ENCODE measurements at places on chromosomes 11 and 22.

- DNase-seq: no peak
These were observed 15.6 kb upstream of the OR51L1 start for GRCh38 chr11:4979036-4979435.

GRCh38 chr11:1041149-1041467, 4.6 kb upstream of the MUC6 start:
- no peak for DNase-seq

DNA sequence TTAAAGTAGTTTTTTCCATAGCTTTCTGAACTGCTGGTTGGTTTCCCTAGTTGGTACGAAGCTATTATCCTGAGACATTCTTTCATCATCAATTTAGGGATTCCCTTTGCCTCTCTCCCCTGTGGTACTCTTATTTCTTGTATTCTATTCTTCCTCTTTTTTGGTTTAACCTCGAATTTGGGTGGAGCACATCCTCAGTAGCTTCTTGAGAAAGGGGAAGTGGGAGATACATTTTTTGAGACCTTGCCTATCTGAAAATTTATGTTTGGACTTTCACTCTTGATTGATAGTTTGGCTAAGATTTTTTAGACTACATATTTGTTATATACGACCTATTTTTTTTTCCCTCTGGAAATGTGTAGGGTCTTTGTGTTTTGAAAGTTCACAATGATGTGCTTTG, 121.7 kb upstream of the ZBED5 start:
- DNase-seq: no peak

DNA sequence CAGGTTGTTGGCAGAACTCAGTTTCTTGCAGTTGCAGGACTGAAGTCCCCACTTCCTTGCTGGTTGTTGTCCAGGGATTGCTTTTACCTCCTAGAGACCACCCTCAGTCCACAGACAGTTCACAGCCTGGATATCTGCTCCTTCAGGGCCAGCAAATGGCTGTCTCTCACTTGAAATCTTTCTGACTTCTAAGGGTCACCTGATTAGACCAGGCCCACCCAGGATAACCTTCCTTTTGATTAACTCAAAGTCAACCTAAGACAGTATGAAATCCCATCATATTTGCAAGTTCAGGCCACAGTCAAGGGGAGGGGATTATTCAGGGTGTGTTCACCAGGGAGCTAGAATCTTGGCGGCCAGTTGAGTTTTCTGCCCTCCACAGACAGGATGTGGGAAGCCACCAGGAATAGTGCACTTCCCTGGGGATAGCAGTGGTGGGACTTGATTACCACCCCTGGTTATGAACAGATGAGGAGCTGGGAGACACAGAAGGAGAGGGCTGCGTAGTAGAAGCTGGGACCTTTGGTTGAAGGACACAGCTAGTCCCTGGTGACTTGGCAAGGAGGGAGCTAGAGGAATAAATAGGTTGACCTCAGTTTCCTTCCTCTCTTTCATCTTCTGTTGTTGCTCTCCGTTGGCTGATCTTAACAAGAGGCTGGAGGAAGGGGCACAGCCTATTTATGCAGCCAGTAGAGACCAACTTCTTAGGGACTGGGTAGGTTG, 33.4 kb downstream of the MIAT start:
- DNase-seq: no peak

- DNase-seq: no peak
These were observed 347.9 kb upstream of the NCAM1 start for GRCh38 chr11:112613051-112613972.

GRCh38 chr22:38299770-38300102, 17.5 kb downstream of the CSNK1E start:
- no peak for DNase-seq

DNA sequence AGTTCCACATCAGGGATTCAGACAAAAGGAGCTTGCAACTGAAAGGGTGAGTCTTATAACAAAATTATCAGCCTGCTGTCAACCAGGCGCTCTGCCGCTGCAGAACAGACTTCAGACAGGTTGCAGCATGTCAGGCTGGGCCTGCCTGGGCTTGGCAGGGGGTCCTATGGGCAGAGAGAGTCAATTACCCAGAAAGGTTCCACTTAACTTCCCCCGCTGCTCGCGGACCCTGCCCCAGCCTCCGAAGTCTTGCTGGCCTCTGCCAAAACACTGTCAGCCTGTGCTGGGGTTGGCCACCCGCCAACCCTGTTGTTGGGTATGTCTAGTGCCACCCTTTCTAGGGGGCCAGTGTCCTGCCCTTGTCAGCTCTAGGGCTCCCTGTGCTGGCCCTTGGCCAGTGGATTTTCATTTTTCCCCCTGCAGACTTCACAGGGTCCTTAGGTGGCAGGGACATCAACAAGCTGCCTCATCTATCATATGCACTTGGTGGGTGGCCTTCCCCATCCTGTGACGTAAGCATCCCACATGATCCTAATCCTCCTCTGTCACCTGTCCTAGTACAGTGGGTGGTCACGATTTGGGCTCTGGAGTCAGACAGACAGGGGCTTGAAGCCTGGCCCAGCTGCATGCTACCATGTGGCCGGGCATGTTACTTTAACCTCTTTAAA, 166.5 kb upstream of the CADM1 start:
- DNase-seq: no peak

GRCh38 chr22:30868663-30869385, 99.8 kb downstream of the MORC2 start:
- peak; percentile 77 for DNase-seq

DNA sequence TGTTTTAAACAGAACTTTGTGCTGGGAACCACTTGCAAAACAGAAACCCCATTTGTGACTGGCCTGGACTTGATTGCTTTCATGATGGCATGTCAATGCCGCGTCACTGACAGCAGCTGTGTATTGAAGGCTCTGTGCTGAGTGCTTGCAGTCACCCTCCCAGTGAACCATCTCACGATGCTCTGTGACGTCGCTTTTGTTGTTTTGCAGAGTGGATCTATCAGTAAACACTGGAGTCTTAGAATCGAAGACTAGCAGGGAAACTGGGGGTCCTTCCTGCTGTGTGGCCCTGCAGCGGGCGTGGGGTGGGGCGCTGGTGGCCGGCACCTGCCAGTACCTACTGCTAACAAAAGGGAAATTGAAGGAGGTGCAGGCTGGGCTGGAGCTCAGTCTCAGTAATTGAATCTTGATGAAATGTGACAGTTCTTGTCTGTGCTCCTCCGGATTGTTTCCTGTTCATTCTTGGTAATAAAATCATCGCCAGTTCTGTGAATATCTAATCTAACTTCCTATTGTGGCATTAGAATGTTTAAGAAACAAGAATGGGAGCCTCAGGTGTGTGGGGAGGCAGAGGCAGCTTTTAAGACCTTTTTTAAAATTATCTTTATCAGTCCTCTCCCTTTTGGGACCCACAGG, 50.5 kb upstream of the PARVG start:
- no peak for DNase-seq

- DNase-seq: no peak
These were observed 102.7 kb downstream of the RASSF10 start for GRCh38 chr11:13111813-13112130.

DNA sequence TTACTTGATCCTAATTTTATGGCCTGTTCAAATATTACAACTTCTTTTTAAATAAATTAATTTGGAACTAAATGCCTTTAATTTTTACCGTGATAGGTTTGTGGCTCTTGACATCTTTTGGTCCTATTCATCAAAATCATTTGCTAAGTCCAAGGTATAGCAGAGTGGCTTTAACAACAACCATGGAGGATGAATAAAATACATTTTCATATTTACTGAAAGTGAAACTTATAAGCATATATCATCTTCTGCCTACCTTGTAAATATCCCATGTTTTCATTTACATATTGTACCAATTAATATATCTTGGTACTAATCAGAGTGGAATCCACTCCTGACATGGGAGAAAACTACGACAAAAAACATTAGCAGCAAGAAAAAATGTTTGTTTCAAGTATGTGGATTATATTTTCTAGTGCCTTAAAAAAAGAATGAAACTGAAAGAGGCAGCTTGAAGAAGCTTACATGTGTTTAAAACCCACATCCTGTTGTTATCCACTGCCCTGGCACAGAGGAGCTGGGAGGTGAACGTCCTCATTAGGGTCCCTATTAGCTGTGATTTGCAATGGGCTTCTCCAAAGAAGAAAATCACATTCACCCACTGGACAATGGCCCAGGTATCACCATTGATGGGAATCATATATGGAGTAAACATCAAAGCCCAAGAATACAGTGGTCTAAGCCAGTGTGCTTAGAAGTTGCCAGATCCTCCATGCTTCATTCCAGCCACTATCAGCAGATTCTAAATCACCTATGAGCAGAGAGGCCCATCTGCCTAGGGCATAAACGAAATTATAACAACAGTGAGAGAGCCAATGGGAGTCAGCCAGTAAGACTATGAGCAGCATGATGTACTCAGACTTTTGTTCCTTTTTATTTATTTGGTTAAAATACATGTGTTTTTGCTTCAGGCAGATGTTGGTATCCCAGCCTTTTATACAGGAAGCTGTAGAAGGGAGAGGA, 84.7 kb downstream of the MAML2 start:
- DNase-seq: no peak

GRCh38 chr11:115996125-115996807, 492.1 kb upstream of the CADM1 start:
- DNase-seq: no peak

DNA sequence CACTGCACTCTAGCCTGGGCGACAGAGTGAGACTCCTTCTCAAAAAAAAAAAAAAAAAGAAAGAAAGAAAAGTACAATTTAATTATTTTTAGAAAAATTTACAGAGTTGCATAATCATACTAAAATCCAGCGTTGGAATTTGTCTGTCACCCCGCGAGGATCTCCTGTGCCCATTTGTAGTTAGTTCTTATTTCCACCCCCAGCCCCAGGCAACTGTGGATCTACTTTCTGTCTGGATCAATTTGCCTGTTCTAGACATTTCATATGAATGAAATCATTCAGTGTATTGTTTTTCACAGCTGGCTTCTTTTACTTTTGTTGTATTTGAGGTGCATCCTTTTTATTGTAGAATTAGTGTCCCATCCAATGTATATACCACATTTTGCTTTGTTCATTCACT, 102.6 kb upstream of the RASSF10 start:
- DNase-seq: no peak

DNA sequence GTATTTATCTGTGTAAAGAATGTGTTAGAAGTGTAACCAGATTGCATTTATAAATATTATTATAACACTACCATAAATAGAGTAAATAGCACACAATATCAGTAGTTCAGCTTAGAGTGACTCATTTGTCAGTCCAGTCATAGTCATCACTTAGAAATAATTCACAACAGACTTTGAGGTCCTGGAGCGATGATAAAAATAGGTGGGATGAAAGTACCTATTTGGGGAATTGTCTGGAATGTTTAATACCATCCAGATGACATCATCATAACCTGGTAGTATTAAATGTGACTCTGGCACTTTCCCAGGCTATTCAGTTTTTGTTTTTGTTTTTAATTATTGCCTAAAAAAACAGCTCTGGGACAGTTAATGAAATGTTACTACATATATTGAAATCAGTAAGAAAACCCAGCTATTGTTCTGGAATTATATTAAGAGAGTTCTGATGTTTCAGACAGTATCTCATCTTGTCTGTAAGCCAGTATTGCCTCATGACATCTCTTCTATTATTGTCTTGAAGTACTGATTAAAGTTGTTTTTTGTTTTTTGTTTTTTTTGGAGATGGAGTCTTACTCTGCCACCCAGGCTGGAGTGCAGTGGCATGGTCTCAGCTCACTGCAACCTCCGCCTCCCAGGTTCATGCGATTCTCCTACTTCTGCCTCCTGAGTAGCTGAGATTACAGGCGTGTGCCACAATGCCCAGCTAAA, 74.8 kb downstream of the SIK2 start:
- DNase-seq: no peak

DNA sequence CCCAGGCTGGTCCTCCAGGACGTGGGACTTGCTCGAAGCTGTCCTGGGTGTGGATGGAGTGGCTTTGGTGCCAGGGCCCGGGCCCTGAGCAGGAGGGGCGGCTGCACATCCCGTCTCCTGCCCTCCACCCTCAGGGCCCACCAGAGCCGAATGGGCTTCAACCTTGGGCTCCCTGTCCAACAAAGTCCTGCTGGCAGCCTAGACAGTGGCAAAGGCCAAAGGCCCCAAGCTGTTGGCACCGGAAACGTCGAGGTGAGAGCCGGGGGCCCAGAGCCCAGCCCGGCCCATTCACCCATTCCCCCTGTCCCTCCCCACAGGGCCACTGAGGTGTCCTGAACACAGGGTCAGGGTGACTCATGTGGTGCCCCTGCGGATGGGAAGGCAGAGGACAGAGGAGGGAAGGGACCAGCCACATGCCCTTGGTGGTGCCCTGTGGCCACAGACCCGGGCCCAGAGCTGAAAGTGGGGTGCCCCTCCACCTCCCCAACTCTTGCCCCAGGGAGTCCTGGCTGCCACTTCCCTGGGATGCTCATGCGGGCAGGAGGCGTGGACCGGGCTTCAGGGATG, 9.1 kb downstream of the TSPAN32 start:
- DNase-seq: no peak

DNA sequence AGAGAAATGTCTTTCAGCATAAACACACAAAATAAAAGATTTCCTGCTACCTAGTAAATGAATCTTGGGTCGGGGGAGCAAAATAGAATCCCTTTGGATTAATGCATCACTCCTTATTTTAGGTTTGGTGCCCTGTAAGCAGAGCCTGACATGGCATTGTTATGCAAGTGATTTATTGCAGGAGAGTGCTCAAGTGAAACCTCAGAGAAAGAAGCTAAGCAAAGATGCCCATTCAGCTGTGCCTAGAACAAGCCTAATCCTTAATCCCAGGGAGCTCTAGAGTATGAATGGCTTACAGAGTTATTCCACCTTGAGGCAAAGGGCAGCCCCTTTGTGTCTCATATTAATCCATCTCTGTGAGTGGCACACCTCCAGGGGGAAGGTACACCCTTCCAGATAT, 21.1 kb downstream of the C11orf87 start:
- DNase-seq: no peak

- DNase-seq: no peak
These were observed 5.5 kb downstream of the JAM3 start for GRCh38 chr11:134074346-134074745.
